ENCODE measurements at places on chromosomes 12 and 14.

DNA sequence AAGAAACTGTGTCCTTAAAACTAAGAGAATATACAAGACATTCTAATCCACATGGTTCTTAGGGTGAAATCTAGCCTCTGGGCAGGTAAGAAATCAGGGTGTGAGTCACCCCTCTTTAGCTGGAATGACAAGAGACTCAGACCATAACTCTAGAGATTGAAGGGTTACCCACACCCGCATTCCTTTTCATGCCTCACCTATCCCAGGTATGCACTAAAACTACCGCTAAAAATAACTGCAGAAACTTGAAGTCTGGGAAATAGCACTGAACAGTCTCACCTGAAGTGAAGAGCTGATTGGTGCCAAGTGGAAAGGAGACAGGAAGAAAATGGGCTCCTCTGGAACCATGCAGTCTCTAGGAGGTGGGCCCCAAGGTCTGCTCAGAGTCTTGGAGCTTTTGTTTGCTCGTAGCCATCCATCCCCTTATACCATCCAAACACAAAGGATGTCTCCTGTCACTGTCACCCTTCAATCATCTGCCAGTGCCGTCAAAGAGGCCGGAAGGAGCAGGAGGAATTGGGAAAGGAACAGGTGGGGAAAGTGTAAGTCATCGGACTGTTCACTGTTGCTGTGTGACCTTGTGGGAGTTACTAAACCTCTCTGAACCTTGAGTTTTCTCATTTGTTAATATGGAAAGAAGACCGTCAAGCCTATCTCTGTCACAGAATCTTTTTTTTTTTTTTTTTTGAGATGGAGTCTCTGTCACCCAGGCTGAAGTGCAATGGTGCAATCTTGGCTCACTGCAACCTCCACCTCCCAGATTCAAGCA lies 22.4 kb downstream of the DDX47 start:
- no peak for DNase-seq
- no peak overlapping the region for H3K4me3 ChIP-seq

- H3K27me3 ChIP-seq, result no peaks in the 10 kb centered on the region
- no peaks in the 10 kb centered on the region for H3K36me3 ChIP-seq
- no peak for DNase-seq
- H3K4me3 ChIP-seq, result no peak overlapping the region
- no peaks in the 10 kb centered on the region for H3K4me1 ChIP-seq
These were observed 25.1 kb downstream of the PRKAB1 start for GRCh38 chr12:119692997-119693396.

- H3K4me3 ChIP-seq, result no peak overlapping the region
- no peaks in the 10 kb centered on the region for H3K36me3 ChIP-seq
- H3K27me3 ChIP-seq, result no peaks in the 10 kb centered on the region
- no peak overlapping the region for H3K27ac ChIP-seq
These were observed 1691.7 kb upstream of the FLRT2 start for GRCh38 chr14:83838226-83838625.

GRCh38 chr12:4850857-4851380 lies 58.8 kb upstream of the KCNA1 start:
- H3K27ac ChIP-seq, result no peak overlapping the region
- H3K36me3 ChIP-seq, result no peaks in the 10 kb centered on the region
- no peak for DNase-seq

GRCh38 chr12:104285740-104286515 lies 17.6 kb upstream of the EID3 start:
- peak overlapping the region; percentile 82 for H3K4me3 ChIP-seq
- H3K36me3 ChIP-seq, result no peaks in the 10 kb centered on the region
- no peak for DNase-seq

DNA sequence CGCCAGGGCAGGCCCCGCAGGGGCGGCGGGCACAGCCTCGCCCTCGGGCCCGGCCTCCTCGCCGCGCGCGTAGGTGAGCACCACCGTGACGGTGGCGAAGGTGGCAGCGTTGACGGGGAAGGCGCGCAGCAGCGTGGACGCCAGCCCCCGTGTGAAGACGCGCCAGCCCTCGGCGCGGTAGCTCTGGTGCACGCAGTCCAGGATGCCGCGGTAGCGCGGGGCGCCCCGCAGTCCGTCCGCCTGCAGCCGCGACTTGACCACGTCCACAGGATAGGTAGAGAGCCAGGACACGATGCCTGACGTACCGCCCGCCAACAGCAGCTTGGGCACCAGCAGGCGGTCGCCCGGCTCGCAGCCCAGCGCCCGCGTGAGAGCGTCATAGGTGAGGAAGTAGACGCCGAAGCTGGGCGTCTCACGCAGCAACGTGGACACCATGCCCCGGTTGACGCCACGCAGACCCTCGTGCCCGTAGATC lies 13.9 kb downstream of the SLC25A29 start:
- no peaks in the 10 kb centered on the region for H3K36me3 ChIP-seq
- H3K27ac ChIP-seq, result no peak overlapping the region
- H3K27me3 ChIP-seq, result no peaks in the 10 kb centered on the region
- DNase-seq, result no peak
- peaks cover 7% of the 10 kb centered on the region for H3K4me1 ChIP-seq
- no peak overlapping the region for H3K4me3 ChIP-seq

- H3K4me1 ChIP-seq, result no peaks in the 10 kb centered on the region
- no peaks in the 10 kb centered on the region for H3K36me3 ChIP-seq
- no peak overlapping the region for H3K27ac ChIP-seq
- DNase-seq, result no peak
- H3K27me3 ChIP-seq, result no peaks in the 10 kb centered on the region
- H3K4me3 ChIP-seq, result no peak overlapping the region
These were observed 326.5 kb downstream of the NAV3 start for GRCh38 chr12:78157199-78157598.

- peaks cover 7% of the 10 kb centered on the region for H3K4me1 ChIP-seq
- H3K27ac ChIP-seq, result peak overlapping the region; percentile 77
- H3K4me3 ChIP-seq, result peak overlapping the region; percentile 74
- no peak for DNase-seq
- H3K27me3 ChIP-seq, result no peaks in the 10 kb centered on the region
- H3K36me3 ChIP-seq, result no peaks in the 10 kb centered on the region
These were observed 503 bp downstream of the FBXO21 start for GRCh38 chr12:117189725-117190209.

DNA sequence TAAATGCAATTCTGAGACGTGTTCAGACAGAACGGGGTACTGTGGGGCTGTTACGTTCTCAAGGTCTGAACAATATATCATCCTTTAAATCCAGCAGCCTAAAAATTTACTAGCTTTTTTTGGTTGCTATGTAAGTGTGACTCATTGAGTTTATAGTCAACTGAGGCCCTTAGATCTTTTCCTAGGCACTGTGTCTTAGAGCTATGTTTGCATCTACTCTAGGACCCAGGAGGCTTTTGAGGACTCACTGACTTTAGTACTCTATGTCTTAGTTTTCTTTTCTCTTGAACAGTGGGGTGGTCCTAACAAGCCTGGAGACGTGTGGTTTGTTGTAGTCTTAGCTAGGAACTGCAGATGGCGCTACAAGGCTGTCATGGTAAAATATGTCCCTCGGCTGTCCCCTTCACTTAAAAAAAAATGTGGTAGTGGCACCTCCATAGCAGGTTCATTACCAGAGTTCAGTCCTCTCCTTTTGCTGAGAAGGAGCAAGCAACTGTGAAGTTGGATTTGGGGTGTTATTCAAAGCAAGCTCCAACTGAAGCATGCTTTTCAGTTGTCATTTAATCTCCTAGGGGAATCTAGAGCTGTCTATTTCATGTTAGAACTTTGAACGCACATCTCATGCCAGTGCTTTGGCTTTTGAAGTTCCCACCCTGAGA lies 8.7 kb upstream of the SPATS2 start:
- H3K4me3 ChIP-seq, result no peak overlapping the region
- no peaks in the 10 kb centered on the region for H3K4me1 ChIP-seq
- no peaks in the 10 kb centered on the region for H3K36me3 ChIP-seq

- H3K36me3 ChIP-seq, result no peaks in the 10 kb centered on the region
- DNase-seq, result no peak
- no peak overlapping the region for H3K4me3 ChIP-seq
These were observed 14.0 kb downstream of the SYNE3 start for GRCh38 chr14:95502381-95502950.

- DNase-seq, result no peak
- no peaks in the 10 kb centered on the region for H3K36me3 ChIP-seq
- no peak overlapping the region for H3K27ac ChIP-seq
- H3K4me3 ChIP-seq, result no peak overlapping the region
These were observed 31.1 kb upstream of the INF2 start for GRCh38 chr14:104658325-104658712.

GRCh38 chr14:97943619-97944018 lies 1146.4 kb downstream of the VRK1 start:
- H3K27me3 ChIP-seq, result no peaks in the 10 kb centered on the region
- no peak overlapping the region for H3K4me3 ChIP-seq
- DNase-seq, result no peak
- no peaks in the 10 kb centered on the region for H3K4me1 ChIP-seq

- H3K27ac ChIP-seq, result peak overlapping the region; percentile 90
- H3K27me3 ChIP-seq, result no peaks in the 10 kb centered on the region
- no peaks in the 10 kb centered on the region for H3K36me3 ChIP-seq
- H3K4me3 ChIP-seq, result no peak overlapping the region
These were observed 62.5 kb downstream of the DRAM1 start for GRCh38 chr12:101939856-101940265.

GRCh38 chr14:59240356-59240755 lies 51.9 kb downstream of the DAAM1 start:
- no peak overlapping the region for H3K27ac ChIP-seq
- no peak overlapping the region for H3K4me3 ChIP-seq
- no peak for DNase-seq
- no peaks in the 10 kb centered on the region for H3K4me1 ChIP-seq

DNA sequence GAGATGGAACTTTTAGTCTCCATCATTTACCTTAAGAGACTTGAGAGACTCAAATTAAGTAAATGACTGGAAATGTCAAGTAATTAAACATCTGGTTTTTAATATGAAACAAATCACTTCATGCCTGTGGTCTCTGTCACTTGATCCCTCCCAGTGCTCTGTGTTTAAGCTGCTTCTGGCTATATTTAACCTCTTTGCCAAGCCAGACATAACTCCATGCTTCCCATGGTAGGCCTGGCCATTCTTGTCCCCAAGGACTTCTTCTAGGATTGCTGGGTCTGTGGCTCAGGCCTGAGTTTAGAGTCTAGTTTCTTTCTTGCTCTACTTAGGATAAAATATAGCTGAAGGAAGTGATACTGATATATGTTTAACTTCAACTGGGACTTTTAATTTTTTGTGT lies 1013.6 kb downstream of the FLRT2 start:
- no peaks in the 10 kb centered on the region for H3K36me3 ChIP-seq
- H3K4me1 ChIP-seq, result no peaks in the 10 kb centered on the region
- H3K27ac ChIP-seq, result no peak overlapping the region
